Brain (organoid and tissue), 16 donors: ENCODE measurements at places on chromosomes 12 and 14. TPM values are rescaled to one million over a fixed set of nuclear protein-coding genes. Genes with fewer than 3 reads are reported as not detected.

DNA sequence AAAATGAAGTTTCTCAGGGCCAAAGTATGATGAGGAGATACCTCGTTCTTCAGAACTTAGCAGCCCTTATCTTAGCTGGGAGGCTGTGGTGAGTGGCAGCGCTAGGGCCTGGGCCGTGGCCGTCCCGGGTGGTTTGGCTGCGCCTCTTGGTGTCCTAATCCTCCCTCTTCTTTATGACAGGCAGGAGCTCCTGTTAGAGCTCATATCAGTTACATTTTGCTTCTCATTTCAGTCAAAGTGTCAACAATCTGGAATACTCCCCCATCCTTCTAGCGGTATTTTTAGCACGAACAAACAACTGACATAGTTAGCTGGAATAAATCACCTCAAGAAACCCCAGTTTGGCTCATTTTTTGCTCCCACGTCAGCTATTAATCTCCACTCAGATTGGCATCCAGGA, 188.8 kb downstream of the TTC7B start:
- no peak for DNase-seq

GRCh38 chr12:99093166-99093565, 448.1 kb downstream of the APAF1 start:
- no peak for DNase-seq

Gene PAPOLA
- 74.0 TPM for polyA plus RNA-seq

Gene AICDA
- not detected for polyA plus RNA-seq
